Neural crest cell (in vitro differentiated cells): ENCODE measurements at places on chromosomes 6 and 20. TPM values are rescaled to one million over a fixed set of nuclear protein-coding genes. Genes with fewer than 3 reads are reported as not detected.
A peak's percentile ranks its signal among the peaks of the same experiment; 100 is the strongest.

DNA sequence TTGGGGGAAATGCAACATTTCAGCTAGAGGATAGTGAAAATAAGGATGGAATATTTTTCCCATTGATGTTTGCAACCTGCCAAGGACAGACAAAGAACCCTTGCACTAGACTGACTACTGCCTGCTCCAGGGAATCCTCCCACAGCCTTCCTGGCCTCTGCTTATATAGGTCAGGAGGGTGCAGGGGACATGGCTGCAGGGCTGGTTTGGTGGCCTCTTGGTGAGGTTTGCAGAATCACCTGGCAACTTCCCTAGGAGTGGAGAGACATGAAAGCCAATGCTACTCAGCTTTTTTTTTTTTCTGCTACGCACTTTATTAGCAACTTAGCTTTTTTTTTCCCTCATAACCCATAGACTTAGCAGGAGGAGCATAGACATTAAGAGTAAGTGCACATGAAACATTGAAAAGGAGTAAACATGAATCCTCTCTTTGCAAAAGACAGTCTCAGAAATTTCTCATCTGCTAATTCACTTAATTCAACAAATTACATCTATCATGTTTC is 39.8 kb upstream of the CDYL start:
- H3K4me1 ChIP-seq: peaks cover 12% of the 10 kb centered on the region
- no peak overlapping the region for H3K4me3 ChIP-seq
- no peak for DNase-seq
- no peaks in the 10 kb centered on the region for H3K36me3 ChIP-seq
- H3K27ac ChIP-seq: no peak overlapping the region

Gene SLC17A3
- not detected in 2 replicates for total RNA-seq

GRCh38 chr20:2449386-2449785 is 21.2 kb downstream of the SNRPB start:
- H3K27ac ChIP-seq: no peak overlapping the region
- H3K4me1 ChIP-seq: no peaks in the 10 kb centered on the region
- H3K36me3 ChIP-seq: no peaks in the 10 kb centered on the region

- H3K4me3 ChIP-seq: no peak overlapping the region
- H3K27ac ChIP-seq: no peak overlapping the region
- H3K4me1 ChIP-seq: no peaks in the 10 kb centered on the region
These were observed 8.2 kb upstream of the NCR2 start for GRCh38 chr6:41327177-41327576.

DNA sequence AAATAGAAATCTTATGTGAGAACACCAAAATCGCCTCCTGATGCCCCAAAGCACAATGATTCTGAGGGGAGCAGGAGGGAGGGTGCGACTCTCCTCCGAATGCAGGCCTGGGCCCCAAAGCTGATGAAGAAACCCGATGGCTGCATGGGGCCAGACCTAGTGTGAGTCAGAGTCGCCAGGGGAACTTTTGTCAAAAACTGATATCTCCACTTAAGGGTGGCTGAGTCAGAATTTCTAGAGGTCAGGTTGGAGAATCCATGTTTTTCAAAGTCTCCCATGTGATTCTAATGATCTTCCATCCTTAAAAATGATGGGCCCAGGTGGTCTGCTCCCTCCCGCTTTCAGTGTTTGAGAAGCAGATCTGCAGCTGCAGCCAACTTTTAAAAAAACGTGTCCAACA is 172.8 kb downstream of the BACH2 start:
- no peaks in the 10 kb centered on the region for H3K36me3 ChIP-seq
- H3K4me3 ChIP-seq: no peak overlapping the region
- DNase-seq: no peak
- no peak overlapping the region for H3K27ac ChIP-seq

- peaks cover 12% of the 10 kb centered on the region for H3K36me3 ChIP-seq
- no peak overlapping the region for H3K27ac ChIP-seq
- no peaks in the 10 kb centered on the region for H3K27me3 ChIP-seq
- H3K4me1 ChIP-seq: peaks cover 45% of the 10 kb centered on the region
- no peak overlapping the region for H3K4me3 ChIP-seq
These were observed 6.0 kb downstream of the HSF2 start for GRCh38 chr6:122405417-122405816.

DNA sequence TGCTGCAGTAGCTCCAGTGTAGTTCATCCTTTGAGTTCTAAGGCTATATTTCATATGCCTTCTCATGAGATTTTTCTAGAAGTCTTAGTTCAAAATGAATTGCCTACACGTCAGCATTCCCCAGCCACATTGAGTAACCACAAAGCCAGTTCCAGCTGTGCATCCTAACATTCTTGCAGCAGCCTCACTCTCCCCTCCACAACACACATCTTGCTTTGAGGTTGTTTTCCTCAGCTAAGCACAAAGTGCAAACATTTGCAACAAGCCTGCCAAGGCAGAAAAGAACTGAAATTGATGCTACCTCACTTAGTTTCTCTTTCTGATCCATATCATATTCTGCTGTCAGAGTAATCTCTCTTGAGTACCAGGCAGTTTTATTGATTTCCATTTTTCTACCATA is 160.7 kb upstream of the KCNQ5 start:
- H3K36me3 ChIP-seq: no peaks in the 10 kb centered on the region
- H3K27ac ChIP-seq: no peak overlapping the region
- no peak overlapping the region for H3K4me3 ChIP-seq
- DNase-seq: no peak
- no peaks in the 10 kb centered on the region for H3K4me1 ChIP-seq

GRCh38 chr6:159693894-159694545 is 979 bp upstream of the SOD2 start:
- H3K4me1 ChIP-seq: peaks cover 25% of the 10 kb centered on the region
- peak overlapping the region; percentile 96 for H3K27ac ChIP-seq
- peak overlapping the region; percentile 95 for H3K4me3 ChIP-seq

DNA sequence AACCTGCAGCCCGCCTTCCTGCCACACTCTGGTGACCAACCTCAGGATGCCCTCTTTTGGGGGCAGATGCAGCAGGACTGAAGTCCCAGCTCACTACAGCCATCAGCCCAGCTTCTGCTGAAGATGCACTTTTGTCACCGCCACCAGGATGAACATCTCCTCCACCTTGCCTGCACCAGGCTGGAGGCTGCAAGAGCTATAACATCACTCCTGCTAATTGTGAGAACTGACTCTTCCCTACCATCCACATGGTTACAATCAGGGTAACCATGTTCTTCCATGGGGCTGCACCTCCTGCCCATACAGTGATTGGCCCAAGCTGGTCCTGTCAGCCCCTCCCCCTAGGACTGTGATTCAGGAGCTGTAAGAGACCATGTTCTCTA is 2.0 kb upstream of the ACTL10 start:
- no peak for DNase-seq
- H3K4me1 ChIP-seq: peaks cover 50% of the 10 kb centered on the region
- peak overlapping the region; percentile 67 for H3K27ac ChIP-seq
- peak overlapping the region; percentile 84 for H3K4me3 ChIP-seq
- H3K27me3 ChIP-seq: peaks cover 14% of the 10 kb centered on the region
- H3K36me3 ChIP-seq: peaks cover 11% of the 10 kb centered on the region

Gene ENPP1
- total RNA-seq: 4.0 and 4.9 TPM in 2 replicates

- H3K27me3 ChIP-seq: peaks cover 85% of the 10 kb centered on the region
- no peaks in the 10 kb centered on the region for H3K36me3 ChIP-seq
- no peak overlapping the region for H3K4me3 ChIP-seq
- DNase-seq: no peak
- no peaks in the 10 kb centered on the region for H3K4me1 ChIP-seq
These were observed 8.7 kb downstream of the PSMB9 start for GRCh38 chr6:32862725-32863124.

GRCh38 chr20:34475979-34476736 is 40.1 kb upstream of the DYNLRB1 start:
- H3K4me1 ChIP-seq: peaks cover 6% of the 10 kb centered on the region
- no peak overlapping the region for H3K4me3 ChIP-seq
- peaks cover 53% of the 10 kb centered on the region for H3K36me3 ChIP-seq
- DNase-seq: no peak

Gene PRICKLE4
- total RNA-seq: 2.9 and 4.1 TPM in 2 replicates

DNA sequence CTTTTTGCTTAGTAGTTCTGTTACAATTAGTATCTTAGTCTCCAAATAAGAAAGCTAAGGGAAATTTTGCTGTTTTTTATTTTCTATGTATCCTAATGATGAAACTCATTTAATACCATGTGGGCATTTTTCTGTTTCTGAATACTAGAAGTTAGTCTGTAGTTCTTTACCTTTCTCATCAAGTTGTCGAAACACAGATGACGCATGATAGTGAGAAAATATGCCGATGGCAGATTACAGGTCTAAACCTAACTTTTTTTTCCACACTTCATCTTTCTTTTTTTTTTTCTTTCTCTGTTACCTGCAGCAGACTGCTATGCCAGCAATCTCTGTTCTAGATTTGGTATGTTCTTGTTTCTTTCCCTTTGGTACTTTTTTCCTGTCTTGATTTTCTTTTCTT is 43.3 kb upstream of the KIF25 start:
- H3K27ac ChIP-seq: no peak overlapping the region
- H3K36me3 ChIP-seq: peaks cover 32% of the 10 kb centered on the region
- no peak for DNase-seq
- H3K27me3 ChIP-seq: no peaks in the 10 kb centered on the region
- no peak overlapping the region for H3K4me3 ChIP-seq
- H3K4me1 ChIP-seq: no peaks in the 10 kb centered on the region

Gene ABRACL
- total RNA-seq: 66.8 and 66.9 TPM in 2 replicates

Gene IFT52
- total RNA-seq: 57.6 and 67.4 TPM in 2 replicates

GRCh38 chr6:2632368-2632767 is 118.4 kb downstream of the MYLK4 start:
- DNase-seq: no peak
- H3K27me3 ChIP-seq: peaks cover 4% of the 10 kb centered on the region
- H3K4me1 ChIP-seq: no peaks in the 10 kb centered on the region
- no peak overlapping the region for H3K27ac ChIP-seq
- H3K36me3 ChIP-seq: no peaks in the 10 kb centered on the region

- peaks cover 7% of the 10 kb centered on the region for H3K36me3 ChIP-seq
- H3K27me3 ChIP-seq: peaks cover 17% of the 10 kb centered on the region
- H3K27ac ChIP-seq: no peak overlapping the region
These were observed 8.7 kb upstream of the ZSCAN12 start for GRCh38 chr6:28408076-28408802.

Gene NTSR1
- total RNA-seq: not detected in 2 replicates
